CD4-positive, alpha-beta T cell treated with Interleukin-1 beta for 1 hour (primary cell): ENCODE measurements at places on chromosomes 11 and 22.

DNA sequence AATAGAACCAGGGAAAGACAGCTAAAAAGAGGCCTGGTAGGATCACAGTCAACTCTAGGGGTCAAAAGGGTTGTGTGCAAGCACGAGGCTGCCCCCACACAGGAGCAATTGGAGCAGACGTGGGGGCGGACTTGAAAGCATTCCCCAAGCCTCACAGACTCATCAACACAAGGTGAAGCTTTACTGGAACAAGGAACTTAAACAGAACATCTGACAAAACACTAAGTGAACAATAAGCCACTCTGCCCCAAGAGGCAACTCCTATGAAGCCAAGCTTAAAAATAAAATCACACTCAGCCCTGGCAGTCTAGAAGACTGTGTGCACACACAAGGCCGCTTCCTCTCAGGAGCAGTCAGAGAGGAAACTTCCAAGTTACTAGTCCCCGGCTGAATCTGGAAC lies 32.2 kb upstream of the TEAD1 start:
- no peak for DNase-seq

DNA sequence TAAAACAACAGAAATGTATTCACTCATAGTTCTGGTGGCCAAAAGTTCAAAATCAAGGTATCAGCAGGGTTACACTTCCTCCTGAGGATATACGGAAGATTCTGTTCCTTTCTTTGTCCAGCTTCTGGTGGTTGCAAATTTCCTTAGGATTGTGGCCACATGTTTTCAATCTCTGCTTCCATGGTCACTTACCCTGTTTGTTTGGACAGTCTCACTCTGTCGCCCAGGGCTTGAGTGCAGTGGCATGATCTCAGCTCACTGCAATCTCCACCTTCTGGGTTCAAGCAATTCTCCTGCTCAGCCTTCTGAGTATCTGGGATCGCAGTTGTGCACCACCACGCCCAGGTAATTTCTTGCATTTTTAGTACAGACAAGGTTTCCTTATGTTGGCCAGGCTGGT lies 534.3 kb downstream of the KCNA4 start:
- DNase-seq = no peak

DNA sequence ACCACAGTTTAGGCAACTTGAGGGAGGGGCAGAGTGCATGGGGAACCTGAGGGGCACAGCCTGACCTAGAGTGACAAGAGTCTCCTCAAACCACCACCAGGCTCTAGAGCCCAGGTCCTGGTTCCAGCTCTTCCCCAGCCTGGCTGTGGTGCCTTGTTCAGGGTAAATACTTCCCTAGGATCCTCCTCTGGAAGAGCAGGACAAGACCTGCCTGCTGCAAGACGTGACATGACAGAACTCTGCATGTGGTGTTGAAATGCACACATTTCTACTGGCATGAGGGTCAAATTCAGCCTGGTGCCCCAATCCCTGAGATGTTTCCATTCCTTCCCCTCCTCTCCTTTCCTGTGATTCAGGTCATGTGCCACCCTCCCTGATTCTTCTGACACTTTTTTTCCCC lies 3.3 kb downstream of the SEC14L2 start:
- DNase-seq = no peak

GRCh38 chr11:131762346-131763110 lies 392.1 kb downstream of the NTM start:
- no peak for DNase-seq

DNA sequence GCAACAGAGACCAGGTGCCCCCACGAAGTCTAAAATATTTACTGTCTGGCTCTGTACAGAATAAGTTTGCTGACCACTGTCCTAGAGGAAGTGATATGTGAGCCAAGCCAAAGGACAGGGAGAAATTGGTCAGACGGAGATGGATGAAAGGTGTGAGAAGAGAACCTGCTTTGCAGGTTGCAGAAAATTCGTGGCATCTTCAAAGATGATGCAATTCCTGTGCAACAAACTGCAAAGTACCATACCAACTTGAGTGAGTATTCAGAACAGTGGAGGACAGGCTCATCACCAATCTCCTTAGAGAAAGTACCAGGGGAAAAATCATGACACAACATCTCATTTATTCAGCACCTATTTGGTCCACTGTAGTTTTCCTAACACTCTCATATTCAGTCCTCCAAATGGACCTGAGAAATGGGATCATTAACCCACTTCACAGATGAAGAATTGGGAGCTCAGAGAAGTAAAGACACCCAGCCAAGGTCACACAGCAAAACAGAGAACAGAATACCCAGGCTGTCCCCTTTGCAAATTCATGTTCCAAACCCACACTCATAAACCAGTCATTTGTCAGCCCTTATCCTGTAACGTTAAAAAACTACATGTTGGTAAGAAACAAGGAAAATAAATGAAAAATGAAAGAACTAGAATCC lies 536.8 kb downstream of the MIAT start:
- no peak for DNase-seq

DNA sequence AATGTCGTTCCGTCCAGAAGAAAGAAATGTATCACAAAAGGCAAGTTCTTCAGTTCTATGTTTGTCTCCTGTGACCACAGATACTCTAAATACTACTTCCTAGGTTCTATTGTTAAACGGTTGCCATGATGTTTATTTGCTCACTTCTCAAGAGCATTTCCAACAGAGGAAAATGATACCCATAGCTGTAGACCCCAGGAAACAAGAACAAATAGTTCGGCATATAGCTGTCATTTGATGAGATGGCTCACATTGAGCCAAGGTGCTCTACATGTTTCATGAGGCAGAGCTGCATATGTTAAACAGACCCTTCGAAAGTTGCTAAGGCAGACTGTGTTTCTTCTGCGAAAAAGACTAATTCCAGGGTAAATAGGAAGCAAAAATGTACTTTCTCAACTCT lies 15.4 kb upstream of the ANGPTL5 start:
- DNase-seq = no peak

DNA sequence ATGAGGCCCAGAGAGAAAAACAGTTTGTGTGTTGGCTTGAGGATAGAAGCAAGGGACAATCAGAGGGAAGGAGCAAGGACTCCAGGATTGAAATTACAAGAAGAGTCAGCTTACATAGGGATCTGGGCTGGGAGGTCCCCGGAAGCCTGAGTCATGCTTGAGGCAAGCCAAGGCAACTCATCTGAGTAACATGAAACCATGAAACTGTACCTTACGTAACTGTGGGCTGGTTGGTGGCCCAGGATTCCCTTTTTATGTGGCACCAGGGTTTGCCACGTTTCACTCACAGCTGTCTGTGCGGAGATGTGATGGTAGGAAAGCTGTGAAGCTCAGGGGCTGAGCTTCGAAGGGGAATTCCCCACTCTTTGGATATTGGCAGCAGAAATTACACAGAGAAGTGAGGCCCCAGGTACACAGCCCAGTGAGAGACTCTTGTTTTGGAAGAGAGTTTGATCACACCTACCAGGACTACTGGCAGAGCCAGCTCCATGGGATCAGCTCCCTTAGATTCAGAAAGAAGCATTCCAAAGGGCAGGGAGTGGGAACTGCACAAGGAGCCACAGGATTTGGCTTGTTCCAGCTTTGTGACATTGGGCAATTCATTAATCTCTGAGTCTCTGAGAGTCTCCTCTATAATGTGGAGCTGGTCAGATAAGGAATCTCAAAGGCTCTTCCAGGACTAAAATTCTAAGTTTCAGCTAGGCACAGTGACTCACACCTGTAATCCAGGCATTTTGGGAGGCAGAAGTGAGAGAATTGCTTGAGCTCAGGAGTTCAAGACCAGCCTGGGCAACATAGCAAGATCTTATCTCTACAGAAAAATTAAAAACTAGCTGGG lies 7.8 kb downstream of the SLC5A1 start:
- peak; percentile 81 for DNase-seq

DNA sequence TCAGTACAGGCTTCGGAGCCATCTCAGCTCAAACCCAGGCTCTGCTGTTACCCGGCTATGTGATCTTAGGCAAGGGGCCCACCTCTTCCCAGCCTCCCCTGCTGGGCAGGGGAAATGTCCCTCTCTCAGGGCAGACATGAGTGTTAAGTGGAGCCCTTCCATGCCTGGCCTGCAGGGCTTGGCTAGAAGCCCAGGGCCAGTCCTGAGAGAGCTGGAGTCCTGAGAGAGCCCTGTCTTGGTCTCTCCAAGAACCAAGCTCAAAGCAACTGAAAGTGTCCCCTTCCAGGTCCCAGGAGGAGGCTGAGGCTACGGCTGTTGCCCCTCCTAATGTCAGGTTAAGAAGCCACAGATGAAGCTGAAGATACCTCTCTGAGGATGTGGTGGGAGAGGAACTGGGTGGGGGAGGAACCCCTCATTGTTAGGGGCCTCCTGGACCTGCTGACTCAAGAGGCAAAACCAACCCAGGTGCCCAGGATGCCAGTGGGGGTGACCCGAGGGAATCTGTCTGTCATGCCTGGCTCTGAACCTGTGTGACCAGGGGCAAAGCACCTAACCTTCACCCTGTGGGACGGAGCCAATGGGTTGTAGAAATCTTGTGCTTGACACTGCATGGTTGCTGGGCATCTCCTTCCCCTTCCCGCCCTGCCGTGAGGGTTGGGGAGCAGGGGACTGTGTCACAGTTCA lies 4.2 kb downstream of the ZP1 start:
- peak; percentile 13 for DNase-seq

- no peak for DNase-seq
Observed at GRCh38 chr22:28230671-28231070, 311.6 kb upstream of the PITPNB start.

DNA sequence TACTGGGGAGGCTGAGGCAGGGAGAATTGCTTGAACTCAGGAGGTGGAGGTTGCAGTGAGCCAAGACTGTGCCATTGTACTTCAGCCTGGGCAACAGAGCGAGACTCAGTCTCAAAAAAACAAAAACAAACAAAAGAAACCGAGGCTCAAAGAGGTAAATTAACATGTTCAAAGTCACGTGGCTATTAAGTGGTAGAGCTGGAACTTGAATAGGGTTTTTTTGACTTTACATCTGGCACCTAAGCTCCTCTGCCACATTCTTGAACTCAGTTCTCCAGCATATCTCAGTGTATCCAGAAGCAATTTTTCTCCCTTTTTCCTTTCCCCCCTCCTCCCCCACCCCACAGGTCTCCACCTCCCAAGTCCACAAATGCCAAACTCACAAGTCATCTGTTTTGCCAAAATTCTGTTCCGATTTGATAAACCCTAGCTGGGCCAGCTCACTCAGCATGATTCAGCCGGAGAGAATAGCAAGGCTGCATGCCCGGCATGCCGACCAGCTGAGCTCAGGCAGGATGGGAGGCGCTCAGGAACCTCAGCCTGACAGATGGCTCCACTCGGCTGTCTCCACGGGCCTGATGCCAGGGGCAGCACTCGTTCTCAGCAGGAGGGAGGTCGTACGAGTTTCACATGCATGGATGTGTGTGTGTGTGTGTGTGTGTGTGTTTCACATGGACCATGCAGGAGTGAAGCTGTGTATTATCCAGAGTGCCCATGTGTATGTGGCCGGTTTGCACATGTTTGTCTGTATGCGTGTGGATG lies 63.2 kb upstream of the RRAS2 start:
- DNase-seq = no peak

DNA sequence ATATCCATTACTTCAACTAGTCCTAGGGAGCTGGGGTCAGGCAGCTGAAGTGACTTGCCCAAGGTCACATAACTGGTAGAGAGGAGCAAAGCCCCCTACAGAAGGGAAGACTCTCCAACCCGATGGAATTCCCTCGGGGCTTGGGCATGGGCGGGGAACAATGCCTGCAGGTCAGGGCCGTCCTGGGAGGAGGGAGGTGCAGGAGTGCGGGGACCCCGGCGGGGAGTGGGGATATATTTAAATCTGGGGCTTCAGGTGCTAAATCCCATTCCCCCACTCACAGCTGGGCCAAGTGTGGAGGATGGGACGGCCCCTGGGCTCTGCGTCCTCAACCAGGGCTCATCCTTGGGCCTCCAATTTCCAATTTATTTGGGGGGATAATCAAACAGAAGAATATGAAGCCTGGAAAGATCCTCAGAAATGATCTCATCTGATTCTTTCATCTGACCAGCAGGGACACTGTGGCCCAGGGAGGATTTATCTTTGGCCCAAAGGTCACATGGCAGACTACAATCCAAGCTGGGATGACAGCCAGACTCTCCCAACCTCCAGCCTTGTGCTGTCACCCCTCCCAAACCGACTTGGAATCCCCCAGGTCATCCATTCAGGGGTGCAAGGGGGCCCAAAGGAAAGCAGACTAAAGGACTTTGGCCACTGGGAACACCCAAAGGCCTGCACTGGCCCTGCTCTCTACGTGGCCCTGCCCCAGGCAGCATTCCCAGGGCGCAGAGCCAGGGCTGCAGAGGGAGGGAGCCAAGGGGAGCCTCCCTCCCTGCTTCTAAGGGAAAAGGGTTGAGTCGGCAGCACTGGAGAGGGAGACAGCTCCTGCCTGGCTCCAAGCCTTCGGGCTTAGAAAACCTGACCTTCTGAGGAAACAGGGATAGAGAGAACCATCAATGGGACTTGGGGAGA lies 8.7 kb upstream of the C1QTNF6 start:
- no peak for DNase-seq

DNA sequence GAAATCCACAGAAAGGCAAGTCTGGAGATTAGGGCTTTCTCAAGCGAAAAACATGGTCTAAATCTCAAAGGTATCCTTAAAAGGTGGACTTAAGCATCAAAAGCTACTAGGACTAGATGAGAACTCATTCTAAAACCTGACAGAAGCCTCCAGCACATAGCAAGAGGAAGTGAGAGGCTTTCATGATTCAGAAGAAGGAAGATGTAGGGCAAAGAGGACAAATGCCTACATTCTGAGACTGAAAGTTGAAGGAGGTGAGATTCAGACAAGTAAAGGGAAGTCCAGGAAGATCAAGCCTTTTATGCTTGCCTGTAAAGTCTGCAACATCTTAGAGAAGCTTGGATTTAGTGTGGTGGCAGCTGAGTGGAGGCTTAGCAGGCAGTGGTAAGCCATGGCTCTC lies 98.9 kb downstream of the PGR start:
- no peak for DNase-seq

DNA sequence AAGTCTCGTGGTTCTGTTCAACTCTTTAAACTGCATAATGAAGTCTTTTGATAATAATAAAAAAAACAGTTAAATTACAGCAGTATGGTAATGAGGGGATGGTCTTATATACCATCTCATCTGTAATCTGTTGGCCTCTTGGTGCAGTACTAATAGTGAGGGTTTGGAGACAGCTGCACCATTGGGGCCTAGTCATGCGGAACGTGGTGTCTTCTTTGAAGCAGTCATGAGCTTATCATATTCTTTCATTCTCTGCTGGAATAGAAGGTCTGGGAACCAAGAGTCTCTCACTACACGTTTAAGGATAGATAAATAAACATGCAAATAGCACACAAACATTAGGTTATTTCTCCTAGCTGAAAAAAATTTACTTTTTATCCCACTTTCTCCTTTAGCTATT lies 40.9 kb upstream of the OR9Q1 start:
- no peak for DNase-seq

DNA sequence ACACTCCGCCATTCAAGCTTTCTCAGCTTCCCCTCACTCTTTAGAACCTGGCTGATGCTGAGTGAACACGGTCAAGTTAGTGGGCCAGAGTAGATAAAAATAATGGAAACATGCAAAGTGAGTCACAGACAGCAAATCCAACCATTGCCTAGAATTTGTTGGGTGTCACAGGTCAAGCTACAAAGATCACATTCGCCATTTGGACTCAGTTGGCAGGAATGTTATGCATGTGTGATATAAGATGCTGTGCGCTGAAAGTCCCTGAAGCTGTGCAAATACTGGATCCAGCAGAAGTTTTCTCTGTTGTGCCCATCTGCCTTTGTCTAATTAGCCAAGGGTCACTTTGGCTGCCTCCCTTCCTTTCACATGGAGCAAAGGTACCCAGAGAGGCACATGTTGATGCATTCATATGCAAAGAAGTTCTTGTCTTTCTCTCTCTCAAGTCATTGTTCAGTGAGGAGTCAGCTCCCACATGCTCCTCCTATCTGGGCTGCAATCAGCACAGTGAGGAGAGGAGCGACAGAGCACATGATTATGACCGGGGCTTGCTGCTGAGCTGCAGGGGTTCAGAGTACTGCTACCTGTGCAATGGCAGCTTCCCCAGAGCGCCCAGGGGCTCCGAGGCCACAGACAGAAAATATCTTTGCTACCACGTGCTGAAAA lies 39.7 kb downstream of the FLI1 start:
- no peak for DNase-seq
